Bone marrow (tissue), 2 donors: ENCODE measurements at places on chromosomes 7 and 10.

GRCh38 chr10:6621536-6621935 lies 41.5 kb upstream of the PRKCQ start:
- no peak for DNase-seq

DNA sequence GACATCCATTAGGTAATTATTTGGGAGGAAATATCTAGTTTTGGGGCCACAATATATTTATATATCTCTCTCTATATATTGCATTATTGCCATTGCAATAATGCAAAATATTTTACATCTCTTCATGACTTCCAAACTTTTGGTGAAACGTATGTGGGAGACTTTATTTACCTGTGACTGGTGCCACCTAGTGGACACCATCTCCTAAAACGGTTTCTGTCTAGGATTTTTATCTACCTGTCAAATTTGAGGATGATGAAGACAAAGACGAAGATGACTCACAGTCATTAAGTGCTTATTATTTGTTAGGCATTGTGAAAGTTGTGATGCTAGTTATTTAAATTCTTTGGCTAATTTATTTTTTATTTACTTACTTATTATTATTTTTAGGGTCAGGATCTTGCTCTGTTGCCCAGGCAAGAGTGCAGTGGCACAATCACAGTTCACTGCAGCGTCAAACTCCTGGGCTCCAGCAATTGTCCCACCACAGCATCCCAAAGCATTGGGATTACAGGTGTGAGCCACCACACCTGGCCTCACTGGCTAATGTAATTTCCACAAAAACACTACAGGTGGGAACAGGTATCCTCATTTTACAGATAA lies 18.7 kb upstream of the CBLL1 start:
- peak; percentile 1 for DNase-seq

DNA sequence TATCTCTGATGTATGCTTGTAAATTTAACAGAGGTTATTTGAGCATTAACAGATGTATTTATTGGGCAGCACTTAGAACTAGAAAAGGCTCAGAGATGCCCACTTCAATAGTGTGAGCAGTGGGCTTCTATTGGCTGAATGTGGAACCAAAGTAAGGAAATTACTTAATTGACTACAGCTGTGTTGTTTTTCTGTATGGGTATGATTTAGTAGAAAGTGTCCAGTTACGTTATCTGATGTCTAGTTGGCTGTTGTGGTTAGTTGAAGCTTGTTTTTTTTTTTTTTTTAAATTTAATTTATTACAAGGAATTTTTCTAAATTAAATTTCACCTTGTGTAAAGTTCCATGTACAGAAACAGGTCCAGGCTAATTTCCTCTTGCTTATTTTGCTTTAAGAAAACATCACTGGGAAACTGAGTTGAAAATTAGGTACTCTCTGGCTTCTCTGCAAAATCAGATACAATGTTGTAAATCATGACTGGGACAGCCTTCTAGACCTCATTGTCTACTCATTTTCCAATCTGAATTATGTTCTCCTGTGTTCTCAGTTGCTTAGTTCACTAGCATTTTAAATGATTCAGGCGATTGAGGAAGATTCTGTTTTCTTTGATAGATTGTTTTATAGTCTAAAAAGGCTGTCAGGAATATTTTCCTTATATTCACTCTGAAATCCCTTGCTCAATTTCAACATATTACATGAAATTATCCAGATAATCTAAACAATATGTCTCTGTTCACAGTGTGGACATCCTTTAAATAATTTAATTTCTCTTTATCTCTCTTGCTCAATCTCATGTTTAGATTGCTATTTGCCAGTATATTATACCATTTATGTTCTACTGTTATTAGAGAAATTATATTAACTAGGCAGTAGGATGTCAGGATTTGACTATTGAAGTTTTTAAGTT lies 53.0 kb downstream of the PHF14 start:
- no peak for DNase-seq

GRCh38 chr7:148241700-148242293 lies 348.8 kb upstream of the C7orf33 start:
- no peak for DNase-seq

- no peak for DNase-seq
Observed at GRCh38 chr10:37710831-37711616, 146.4 kb downstream of the ZNF248 start.

DNA sequence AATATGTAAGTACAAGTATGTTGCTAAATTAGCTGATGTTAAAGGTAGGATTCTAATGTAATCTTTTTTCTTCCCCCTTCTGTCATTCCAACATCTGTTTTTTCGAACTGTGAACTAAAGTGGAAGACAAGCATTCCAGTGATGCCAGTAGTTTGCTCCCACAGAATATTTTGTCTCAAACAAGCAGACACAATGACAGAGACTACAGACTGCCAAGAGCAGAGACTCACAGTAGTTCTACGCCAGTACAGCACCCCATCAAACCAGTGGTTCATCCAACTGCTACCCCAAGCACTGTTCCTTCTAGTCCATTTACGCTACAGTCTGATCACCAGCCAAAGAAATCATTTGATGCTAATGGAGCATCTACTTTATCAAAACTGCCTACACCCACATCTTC lies 62.7 kb downstream of the WAC start:
- DNase-seq: no peak

- DNase-seq: no peak
Observed at GRCh38 chr10:11118686-11119085, 101.0 kb downstream of the CELF2 start.

DNA sequence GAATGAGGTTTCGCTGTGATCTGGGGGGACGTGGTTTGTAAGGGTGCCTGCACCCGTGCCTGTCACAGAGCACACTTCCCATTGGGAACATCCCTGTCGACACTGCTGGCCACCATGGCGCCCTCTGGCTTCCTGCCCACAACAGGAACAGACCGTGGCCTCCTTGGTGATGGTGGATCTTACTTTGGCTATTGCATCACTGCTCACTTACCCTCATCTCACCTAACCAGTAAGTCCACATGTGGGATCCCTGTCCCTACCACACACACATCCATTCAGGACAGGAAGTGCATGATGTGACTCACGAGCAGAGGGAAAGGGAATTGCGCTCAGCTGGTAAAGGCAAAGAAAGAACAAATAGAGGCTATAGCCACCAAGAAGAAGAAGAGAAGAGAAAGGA lies 26.2 kb upstream of the SEC61G start:
- no peak for DNase-seq

DNA sequence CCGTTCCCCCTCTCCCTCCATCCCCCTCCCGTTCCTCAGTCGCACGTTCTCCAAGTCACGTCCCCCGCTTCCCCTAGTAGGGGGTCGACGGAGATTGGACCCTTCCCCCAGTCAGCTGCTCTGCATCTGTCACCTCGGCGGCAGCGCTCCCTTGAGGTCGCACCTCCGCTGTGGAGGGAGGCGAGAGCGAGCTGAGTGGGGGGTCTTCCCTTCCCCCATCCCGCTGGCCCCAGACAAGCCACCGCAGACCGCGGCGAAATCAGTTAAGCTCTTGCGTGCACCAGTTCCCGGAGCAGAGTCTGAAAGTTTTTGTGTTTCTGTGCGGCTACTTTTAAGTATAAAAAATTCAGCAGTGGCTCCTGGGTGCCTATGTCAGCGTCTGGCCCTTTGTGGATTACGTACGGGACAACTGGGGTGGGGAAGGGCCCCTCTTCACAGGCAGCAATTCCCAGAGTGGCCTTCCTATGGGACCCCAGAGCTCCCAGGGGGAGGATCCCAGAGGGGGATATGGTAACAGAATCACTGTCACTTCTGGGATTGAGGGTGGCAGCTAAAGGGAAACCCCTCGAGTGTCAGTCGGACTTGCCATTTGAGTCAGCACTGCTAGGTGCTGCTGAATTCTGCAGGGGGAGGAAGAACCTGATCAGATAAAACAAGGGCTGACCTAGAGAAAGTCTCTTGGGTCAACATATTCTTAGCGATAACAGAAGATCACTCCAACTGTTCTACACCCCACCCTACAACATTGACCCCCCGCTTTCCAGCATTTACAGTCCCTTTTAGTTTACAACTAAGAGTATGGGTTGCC lies 12.5 kb upstream of the DDIT4 start:
- no peak for DNase-seq

- DNase-seq: peak; percentile 11
Observed at GRCh38 chr7:167090-167855, 25.1 kb upstream of the FAM20C start.

DNA sequence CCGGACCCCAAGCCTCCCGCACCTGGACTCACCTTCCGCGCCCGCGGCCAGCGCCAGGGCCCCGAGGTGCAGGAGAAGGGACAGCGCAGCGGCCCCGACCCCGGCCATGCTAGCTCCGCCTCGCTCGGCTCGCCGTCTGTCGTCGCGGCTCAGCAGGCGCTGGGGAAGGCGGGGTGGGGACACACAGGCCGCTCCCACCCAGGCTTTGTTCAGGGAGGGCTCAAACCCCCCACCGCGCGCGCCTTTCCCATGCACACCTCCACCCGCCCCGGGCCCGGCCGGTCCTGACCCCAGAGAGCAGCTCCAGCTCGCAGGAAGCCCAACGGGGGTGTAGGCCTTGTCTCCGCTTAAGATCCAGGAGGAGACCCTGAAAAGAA lies at the start of gene KCP:
Gene KCP (minus strand): TSS at position 141 of the 377 bp plus-strand sequence. CDS start 33 bp downstream, at position 108.
- no peak for DNase-seq

DNA sequence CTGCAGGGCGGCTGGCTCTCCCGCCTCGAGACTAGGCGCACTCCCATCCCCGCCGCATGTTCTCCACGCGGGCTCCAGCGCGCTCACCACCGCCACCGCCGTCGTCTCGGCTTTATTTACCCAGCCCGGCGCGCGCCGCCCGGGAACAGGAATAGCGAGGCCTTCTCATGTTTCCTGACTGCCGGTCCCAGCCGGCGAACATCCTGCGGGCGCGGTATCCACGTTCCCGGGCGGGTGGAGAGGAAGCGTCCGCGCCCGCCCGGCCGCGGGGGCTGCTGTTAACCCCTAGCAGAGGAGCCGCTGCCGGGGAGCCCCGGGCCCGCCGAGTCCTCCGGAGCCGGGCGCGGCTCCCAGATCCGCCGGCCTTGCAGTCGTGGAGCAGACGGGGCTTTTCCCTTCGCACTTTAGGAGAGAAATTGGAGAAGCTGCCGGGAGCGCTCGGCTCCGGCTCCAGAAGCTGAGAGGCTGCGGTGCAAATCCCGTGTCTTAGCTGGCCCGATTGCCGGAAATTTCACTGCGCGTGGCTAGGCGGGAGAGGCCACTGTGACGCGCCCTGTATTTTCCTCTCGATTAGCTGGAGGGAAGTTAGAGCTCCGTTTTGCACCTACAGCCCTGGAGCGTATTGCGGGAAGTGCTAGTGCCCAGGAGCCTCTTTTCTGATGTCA lies at the start of gene MKX:
Gene MKX (minus strand): TSS at position 88 of the 665 bp plus-strand sequence. CDS start 2,404 bp downstream, outside the sequence.
- no peak for DNase-seq

DNA sequence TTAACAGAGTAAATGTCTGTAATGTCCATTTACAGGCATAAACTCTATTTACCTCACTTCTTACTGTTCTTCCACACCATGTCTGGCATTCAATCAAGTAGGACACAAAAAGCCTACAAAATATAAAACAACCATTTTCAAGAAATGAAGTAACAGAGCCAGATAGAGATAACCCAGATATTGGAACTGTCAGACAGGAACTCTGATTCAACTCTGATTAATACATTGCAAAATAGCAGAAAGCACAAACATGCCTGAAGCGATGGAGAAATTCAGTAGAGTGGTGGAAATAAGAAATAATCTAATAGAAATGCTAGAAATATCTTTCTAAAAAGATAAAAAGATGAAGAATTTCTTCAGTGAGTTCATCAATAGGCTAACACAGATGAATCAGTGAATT lies 964.4 kb downstream of the PCDH15 start:
- DNase-seq: no peak

GRCh38 chr10:32005050-32005449 lies 51.2 kb downstream of the KIF5B start:
- peak; percentile 60 for DNase-seq

- DNase-seq: no peak
Observed at GRCh38 chr7:152492952-152493351, 57.1 kb upstream of the KMT2C start.

GRCh38 chr7:147711447-147711846 lies 879.1 kb upstream of the C7orf33 start:
- DNase-seq: no peak

GRCh38 chr7:6407434-6407833 lies 40.3 kb downstream of the DAGLB start:
- DNase-seq: no peak

DNA sequence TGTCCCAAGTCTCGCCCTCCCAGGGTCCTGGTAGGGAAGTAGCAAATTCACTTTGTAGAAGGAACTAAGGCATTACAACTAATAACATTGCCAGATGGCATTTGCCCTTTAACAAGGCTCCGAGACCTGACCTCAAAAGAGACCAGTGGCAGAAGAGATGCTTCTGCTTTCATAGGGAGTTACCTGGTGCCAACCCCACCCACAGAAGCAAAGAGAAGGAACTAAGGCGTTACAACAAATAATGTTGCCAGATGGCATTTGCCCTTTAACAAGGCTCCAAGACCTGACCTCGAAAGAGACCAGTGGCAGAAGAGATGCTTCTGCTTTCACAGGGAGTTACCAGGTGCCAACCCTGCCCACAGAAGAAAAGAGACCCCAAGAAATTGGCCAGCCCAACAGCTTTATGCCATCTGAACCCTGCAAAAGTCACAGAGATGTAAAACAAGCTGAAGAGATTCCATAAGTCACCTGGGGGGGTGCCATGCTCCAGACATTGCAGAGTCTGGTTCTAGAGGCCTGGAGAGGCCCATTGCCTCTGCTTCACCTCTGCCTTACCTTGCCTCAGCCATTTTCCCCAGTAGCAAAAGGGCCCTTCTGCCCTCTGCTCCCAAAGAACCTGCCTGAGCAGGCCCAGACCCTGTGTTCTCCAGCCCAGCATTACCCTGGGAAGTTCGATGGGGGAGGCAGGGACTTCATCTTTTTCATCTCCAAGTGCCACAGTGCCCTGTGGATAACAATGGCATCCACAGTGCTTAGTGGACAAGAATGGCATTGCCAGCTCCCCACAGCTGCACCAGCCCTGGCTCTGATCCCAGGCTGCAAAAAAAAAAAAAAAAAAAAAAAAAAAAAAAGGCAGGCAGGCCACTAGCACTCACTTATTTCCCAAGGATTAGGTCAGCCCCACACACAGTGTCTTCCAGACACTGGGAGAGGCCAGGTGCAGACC lies 179.5 kb upstream of the PLXNA4 start:
- no peak for DNase-seq

GRCh38 chr10:63430091-63430998 lies 35.4 kb downstream of the JMJD1C start:
- no peak for DNase-seq

DNA sequence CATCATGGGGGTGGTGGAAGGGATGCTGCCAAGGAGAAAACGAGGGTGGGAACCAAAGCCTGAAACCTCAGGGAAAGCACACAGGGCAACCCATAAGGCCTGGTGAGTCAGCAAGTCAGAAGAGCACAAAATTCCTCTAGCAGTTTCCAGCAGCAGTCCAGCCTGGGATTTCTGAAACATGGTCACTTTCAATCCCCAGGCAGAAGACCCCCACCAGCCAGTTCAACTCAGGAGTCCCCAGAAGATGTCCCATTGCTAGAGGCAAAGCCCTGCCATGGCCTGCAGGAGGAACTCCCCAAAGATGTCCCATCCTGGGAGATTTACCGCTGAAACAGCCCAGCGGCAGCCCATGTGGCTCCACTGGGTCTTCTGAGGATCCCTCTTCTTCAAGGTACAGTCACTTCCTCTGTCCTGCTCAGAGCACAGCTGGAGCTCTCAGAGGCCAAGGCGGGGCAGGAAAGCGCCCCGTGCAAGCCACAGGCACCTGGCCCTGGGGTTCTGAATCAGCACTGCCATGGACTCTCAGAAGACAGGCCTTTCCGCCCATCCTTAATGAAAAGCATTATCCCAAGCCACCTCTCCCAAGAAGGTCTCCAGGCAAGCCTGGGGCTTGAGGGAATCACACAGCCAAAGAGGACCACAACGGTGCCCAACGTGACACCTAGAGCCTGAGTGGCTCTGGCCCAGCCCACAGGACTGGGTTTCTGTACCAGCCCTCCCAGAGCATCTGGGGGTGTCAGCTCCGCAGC lies 196.9 kb downstream of the GRID1 start:
- DNase-seq: no peak

GRCh38 chr7:98864731-98865453 lies 4.9 kb downstream of the TMEM130 start:
- DNase-seq: no peak
